ENCODE measurements at places on chromosomes 3 and 15.

DNA sequence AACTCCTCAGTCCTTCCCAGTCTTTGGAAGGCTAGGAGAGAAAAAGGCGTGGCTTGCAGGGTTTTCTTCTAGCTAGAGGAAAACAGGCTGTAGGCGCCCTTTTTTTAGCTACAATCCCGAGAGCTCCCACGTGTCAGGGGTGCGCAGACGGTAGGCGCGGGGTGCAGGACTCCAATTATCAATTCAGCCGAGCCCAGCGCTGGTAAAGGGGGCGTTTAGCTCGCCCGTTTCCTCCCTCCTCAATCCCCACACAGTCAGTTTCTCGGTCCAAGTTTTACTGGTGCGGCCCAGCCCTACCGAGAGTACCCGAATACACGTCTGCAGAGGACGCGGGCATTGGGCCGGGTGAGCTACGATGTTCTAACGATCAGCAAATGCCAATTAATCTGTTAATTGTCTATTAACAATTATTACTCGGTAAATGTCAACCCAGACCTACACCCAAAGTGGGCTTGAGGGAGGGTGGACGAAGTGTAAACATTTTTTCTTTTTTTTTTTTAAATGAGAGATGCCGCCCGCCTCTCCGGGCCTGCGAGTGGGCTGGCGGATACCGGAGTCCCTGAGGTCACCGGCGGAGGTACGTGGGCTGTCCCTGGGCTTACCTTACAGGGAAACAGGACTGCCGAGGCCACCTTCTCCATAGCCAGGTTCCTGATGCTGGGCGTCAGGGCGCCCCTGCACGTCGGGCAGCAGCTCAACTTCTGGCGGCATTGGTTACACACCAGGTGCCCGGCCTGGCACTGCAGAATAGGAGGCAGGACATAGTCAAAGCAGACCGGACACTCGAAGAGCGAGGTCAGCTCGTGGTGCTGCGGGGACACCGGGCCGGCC, 923 bp downstream of the SIAH2 start:
- DNase-seq: peak; percentile 31

GRCh38 chr3:118760585-118761290, 273.9 kb downstream of the IGSF11 start:
- no peak for DNase-seq

DNA sequence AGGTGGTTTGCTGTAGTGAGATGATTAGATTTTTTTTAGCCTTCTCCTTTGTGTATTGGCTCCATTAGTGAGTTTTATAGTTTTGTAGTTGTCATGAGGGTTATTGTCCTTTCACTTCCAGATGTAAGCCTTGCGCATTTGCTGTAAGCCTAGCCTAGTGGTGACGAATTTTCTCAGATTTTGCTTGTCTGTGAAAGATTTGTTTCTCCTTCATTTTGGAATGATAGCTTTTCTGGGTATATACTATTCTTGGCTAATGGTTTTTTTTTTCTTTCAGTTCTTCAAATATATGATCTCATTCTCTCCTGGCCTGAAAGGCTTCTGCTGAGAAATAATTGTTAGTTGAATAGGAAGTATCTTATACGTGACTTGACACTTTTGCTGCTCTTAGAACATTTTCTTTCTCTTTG, 166.5 kb upstream of the THRB start:
- DNase-seq: no peak

GRCh38 chr15:29734917-29735572, 87.2 kb downstream of the TJP1 start:
- DNase-seq: no peak

DNA sequence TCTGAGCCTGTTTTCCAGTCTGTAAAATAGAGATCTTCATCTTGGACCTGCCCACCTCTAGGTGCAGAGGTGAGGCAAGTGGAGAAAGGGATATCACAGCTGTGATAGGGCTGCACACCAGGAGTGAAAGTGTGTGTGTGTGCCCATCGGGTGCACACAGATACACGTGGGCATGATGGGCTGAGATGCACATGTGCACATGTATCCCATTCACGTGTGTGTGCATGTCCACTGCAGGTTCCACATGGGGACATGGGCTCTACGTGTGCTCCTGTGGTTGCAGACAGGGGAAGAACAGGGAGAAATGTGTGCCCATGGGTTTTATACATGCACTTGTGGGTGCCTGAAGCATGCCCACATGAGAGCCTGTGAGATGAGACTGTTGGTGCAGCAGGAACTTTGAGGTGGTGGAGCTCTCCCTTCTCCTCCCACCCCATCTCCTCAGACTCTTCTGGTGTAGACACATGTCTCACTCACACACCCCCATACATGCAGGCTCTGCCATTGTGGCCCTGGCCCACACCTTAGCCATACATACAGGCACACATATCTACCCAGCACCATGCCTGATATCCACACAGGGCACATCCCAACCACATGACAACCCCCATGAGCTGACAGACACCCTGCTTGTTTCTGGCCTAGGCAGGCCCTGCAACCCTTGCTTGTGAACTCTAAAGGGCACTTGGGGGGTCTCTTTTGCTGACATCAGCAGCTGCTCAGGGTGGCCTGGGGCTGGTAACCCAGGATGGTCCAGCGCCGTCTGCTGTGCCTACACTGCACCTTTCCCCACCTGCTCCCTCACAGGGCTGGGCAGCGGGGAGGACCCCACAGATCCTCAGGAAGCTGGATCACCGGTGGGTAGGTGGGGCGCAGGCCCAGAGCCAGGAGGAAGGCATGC, 57.7 kb upstream of the TMEM115 start:
- no peak for DNase-seq

GRCh38 chr3:62531493-62531892, 158.1 kb upstream of the FEZF2 start:
- no peak for DNase-seq

GRCh38 chr15:27248251-27248650, 277.3 kb downstream of the GABRG3 start:
- DNase-seq: no peak

GRCh38 chr3:74621581-74621980, 7.1 kb upstream of the CNTN3 start:
- DNase-seq: no peak

DNA sequence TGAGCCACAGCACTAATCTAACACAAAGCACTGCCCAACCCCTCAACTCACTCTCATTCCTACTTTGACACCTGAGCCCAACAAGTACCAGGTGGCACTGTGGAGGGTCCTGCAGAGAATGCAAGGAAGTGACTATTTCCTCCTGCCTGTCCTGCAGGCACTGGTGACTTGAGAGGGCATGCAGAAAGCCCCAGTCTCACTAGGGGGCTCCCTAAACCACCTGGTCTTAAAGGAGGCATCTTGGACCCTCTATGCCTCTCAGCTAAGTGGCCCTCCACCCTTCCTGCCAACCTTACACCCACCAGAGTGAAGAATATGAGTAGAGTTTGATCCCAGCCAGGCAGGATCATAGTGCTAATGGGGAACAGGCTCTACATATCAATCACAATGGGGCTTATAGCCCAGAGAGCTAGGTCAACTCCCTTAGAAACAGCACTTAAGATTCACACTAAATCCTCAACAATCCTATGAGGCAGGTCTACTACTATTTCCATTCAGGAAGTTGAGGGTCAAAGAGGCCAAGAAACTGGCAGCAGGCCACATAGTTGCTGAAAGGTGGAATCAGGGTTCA, 15.2 kb downstream of the TRAIP start:
- DNase-seq: peak; percentile 14

GRCh38 chr3:45113625-45114050, 32.5 kb downstream of the CDCP1 start:
- DNase-seq: no peak

GRCh38 chr15:93612953-93613352, 523.9 kb upstream of the RGMA start:
- DNase-seq: no peak

DNA sequence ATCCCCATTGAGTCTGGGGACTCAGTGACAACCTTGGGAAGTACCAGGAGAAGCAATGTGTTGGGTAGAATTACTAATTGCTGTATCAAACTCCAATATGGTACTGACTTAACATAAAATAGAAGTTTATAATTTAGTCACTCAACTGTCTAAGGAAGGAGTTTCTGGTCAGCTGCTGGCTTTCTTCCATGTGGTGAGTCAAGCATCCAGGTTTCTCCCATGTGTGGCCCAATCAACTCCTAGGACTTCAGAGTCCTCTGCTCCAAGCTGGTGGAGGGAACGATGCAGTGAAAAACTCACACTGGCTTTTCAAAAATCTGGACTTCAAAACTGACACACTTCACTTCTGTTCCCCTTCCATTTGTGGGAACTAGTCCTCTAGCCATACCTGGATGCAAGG, 25.2 kb downstream of the WNT5A start:
- no peak for DNase-seq

- DNase-seq: no peak
Observed at GRCh38 chr3:70857916-70858315, 545.5 kb upstream of the MDFIC2 start.

- DNase-seq: no peak
Observed at GRCh38 chr3:172317984-172318383, 130.3 kb downstream of the GHSR start.

DNA sequence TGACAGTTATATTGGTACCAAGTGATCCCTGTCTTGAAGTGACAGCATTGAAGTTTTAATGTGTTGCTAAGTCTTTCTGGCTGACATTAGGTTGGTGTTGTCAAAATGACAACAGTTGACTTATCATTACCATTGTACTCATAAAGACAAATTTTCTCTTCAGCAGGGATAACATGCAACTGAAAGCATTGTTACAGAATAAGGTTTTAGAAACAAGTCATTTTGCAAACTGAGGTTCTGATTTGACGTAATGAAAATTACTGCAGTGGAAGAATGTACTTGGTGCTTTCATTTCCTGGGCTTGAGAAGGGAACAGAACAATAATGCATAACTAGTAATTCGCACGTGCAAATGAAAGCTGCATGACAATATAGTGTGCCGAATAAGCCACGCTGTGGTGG, 75.1 kb downstream of the MOBP start:
- DNase-seq: no peak

GRCh38 chr3:129305592-129306091, 27.0 kb downstream of the HMCES start:
- DNase-seq: no peak

DNA sequence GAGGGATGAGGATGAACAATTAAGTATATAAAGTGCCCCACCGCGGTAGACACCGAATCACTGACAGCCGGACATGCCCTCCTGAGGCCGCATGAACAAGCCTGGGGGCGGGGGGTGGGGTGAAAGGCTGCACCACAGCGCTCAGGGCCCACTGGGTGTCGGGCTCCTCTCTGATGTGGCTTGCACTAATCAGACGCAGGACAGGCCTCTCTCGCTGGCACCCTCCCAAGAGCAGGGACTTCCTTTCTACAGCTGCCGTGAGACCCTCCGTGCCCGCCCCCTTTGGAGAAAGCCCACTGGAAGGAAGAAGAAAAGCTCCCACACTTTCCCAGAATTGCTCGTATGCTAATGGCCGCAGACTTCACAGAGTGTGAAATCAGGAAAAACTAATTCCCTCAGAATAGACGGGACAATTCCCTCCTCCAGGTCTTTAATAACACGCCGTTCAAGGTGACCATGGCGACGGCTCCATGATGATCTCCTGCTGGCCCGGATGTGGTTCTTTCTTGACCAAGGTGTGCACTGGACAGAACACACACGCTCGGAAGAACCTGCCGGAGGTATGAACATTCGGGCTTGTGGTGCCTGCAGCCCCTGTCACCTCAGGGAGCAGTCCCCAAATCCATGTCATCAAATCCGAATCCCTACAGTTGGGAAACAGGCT, 32.0 kb downstream of the IQSEC1 start:
- no peak for DNase-seq

GRCh38 chr3:27471923-27472550, 12.1 kb downstream of the SLC4A7 start:
- no peak for DNase-seq

DNA sequence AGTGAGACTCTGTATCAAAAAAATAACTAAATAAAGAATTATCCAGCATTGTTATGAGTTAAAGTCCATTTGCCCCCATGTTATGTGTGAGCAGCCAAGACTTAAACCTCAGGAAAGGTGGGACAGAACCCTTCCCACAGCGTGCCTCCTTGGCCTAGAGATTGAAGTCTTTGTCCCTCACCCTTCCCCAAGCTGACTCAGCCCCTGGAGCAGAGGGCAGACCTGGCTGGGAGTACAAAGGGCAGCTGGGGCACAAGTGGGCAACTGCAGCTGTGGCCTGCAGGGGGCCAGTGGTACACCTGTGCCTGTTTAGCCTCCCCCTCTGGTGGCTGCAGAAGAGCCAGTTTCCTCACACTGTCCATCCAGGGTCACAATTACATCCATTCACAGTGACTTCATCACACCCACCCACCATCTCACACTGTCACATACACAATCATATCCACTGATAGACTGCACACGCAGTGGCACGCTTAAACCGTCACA, 940 bp upstream of the ACY1 start:
- DNase-seq: peak; percentile 56

GRCh38 chr3:43970920-43971319, 270.8 kb upstream of the TOPAZ1 start:
- DNase-seq: no peak

- no peak for DNase-seq
Observed at GRCh38 chr15:97730315-97730714, 230.2 kb upstream of the ARRDC4 start.

- DNase-seq: no peak
Observed at GRCh38 chr3:156770699-156771414, 55.3 kb upstream of the LEKR1 start.

GRCh38 chr3:134007819-134008218, 21.9 kb downstream of the SLCO2A1 start:
- DNase-seq: no peak

- no peak for DNase-seq
Observed at GRCh38 chr3:16392065-16392464, 121.4 kb downstream of the RFTN1 start.

- no peak for DNase-seq
Observed at GRCh38 chr15:29065571-29065970, 179.8 kb downstream of the APBA2 start.

- no peak for DNase-seq
Observed at GRCh38 chr15:89444241-89445225, 51.9 kb downstream of the RHCG start.

DNA sequence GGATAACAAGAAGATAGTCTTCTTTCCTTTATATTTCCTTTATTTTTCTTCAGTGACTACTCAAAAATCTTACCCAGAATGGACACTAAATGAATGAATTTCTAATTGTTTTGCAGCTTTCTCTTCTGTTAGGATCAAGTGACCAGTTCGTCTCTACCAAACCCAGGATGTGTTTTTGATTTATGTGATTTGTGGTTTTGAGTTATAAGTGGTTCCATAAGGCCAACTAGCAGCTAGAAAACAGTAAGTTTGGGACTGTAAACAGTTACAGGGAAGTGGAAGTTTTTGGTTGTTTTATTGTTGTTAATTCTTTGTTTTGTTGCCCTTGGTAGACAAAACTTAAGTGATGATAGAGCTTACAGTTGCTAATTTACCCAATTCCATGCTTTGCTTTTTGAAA, 456.5 kb downstream of the IL5RA start:
- DNase-seq: no peak

DNA sequence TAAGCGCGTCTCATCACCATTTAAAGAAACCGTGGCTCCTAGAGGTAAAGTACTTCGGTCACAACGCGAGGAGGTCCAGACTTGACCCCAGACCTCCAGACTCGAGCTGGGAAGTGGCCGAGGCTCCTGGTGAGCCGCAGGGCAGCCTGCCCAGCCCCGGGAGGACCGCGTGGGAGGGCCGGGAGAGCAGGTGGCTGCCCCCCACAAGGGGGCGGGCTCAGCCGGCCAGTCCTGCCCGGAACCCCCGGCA, at the start of gene SLC27A2:
Gene SLC27A2, plus strand, starts transcription at position 228 of the 250 bp plus-strand sequence. CDS start 232 bp downstream, outside the sequence.
- no peak for DNase-seq

Measured in activated naive CD8-positive, alpha-beta T cell treated with anti-CD3 and anti-CD28 coated beads for 36 hours (primary cell).